ENCODE measurements at places on chromosomes 5 and 9.

DNA sequence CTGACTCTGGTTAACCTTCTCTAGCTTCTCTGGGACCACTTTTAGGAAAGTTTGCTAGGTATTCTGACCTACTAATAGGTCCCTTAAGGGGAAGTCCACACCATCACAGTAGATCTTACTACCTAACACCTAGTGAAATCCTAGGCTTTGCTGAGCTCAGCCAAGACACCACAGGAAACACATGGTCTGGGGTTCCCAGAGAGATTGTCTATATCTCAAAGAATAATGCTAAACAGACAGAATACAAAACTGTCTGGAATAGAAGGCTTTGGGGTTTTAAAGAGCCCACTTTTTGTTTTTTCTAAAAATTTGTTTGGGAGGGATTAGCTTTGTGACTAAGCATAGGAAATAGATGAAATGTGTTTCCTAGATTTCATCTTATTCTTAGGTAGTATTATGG, 395.1 kb downstream of the ARHGEF28 start:
- no peak overlapping the region for H3K27ac ChIP-seq
- no peaks in the 10 kb centered on the region for H3K36me3 ChIP-seq
- no peaks in the 10 kb centered on the region for H3K4me1 ChIP-seq
- no peak overlapping the region for H3K4me3 ChIP-seq

GRCh38 chr5:42636946-42637345, 119.7 kb upstream of the CCDC152 start:
- H3K27ac ChIP-seq = no peak overlapping the region
- no peak for DNase-seq
- H3K36me3 ChIP-seq = no peaks in the 10 kb centered on the region
- H3K4me1 ChIP-seq = no peaks in the 10 kb centered on the region
- peaks cover 10% of the 10 kb centered on the region for H3K27me3 ChIP-seq

DNA sequence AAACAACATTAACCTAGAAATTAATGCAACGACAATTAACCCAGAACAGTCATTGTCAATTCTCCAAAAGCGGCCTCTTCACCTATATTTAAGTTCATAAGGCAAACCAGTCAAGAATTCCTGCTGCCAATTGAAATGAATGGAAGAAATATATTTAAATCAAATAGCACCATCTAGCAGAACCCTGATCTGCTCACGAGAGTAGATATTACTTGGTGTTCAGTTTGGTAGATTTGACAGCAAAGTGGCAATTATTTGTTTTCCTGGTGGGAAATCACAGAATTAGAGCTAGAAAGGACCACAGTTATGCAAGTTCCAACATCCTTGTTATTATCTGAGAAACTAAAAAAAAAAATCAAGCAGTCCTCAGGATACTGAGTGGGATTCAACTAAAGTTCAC, 2.3 kb downstream of the SSBP2 start:
- peak overlapping the region; percentile 92 for H3K4me3 ChIP-seq
- H3K4me1 ChIP-seq = peaks cover 34% of the 10 kb centered on the region
- DNase-seq = no peak
- H3K36me3 ChIP-seq = peaks cover 9% of the 10 kb centered on the region
- peaks cover 11% of the 10 kb centered on the region for H3K27me3 ChIP-seq

- H3K4me3 ChIP-seq = no peak overlapping the region
- no peak overlapping the region for H3K27ac ChIP-seq
- no peak for DNase-seq
- no peaks in the 10 kb centered on the region for H3K36me3 ChIP-seq
- H3K27me3 ChIP-seq = peaks cover 10% of the 10 kb centered on the region
Measured at GRCh38 chr5:135208903-135209721, 175.1 kb upstream of the PITX1 start.

GRCh38 chr5:104573949-104574709, 1011.5 kb upstream of the NUDT12 start:
- no peak overlapping the region for H3K4me3 ChIP-seq
- DNase-seq = no peak
- no peaks in the 10 kb centered on the region for H3K27me3 ChIP-seq
- H3K27ac ChIP-seq = no peak overlapping the region
- H3K36me3 ChIP-seq = no peaks in the 10 kb centered on the region
- H3K4me1 ChIP-seq = no peaks in the 10 kb centered on the region

DNA sequence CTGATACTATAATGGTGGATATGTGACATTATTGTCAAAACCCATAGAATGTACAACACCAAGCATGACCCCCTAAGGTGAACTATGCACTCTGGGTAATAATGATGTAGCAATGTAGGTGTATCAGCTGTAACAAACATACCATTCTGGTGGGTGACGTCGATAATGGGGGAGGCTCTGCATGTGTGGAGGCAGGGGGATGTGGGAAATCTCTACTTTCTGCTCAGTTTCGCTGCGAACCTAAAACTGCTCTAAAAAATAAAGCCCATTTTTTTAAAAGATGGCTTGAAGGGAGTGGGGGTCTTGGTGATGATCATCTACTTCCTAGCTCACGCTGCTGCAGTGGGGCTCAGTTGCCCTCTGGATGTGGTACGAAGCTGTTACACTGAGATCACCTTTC, 51.1 kb downstream of the RASGEF1C start:
- no peaks in the 10 kb centered on the region for H3K36me3 ChIP-seq
- H3K27me3 ChIP-seq = peaks cover 2% of the 10 kb centered on the region
- no peaks in the 10 kb centered on the region for H3K4me1 ChIP-seq
- no peak for DNase-seq
- H3K27ac ChIP-seq = no peak overlapping the region
- H3K4me3 ChIP-seq = no peak overlapping the region

- H3K4me1 ChIP-seq = no peaks in the 10 kb centered on the region
- DNase-seq = no peak
- H3K36me3 ChIP-seq = no peaks in the 10 kb centered on the region
- H3K27ac ChIP-seq = no peak overlapping the region
- no peak overlapping the region for H3K4me3 ChIP-seq
- no peaks in the 10 kb centered on the region for H3K27me3 ChIP-seq
Measured at GRCh38 chr5:149794487-149794971, 64.4 kb downstream of the PPARGC1B start.

DNA sequence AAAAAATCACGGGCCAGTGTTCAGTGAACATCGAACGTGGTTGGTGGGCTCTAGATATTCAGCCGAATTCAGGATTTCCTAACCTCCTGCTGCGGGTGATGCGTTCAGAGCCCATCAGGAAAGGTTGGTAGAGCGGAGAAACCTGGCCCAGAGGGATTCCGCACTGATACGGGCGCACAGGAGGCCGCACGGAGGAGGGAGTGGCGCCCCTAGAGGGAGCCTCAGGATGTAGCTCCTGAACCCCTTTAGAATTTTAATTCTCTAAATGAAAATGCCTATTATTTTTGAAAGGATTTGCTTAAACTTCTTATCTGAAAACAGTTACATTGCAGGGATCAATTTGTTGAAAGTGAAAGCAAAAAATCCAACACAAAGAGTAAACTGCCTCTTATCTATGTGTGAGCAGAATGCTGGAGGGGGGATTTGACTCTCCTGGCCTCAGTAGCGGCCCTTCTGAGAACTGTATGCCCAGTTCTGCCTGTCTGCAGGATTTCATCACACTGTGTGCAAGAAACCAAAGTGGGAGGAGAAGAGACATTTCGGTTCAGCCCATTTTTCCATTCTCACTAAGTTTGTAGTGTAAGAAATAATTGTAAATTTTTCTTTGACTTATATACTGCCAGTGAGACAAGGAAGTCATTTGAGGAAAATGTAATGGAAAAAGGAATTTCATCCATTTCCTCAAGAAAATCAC, 75.9 kb downstream of the TENT4A start:
- no peak for DNase-seq
- no peaks in the 10 kb centered on the region for H3K36me3 ChIP-seq
- H3K27me3 ChIP-seq = peaks cover 10% of the 10 kb centered on the region
- H3K4me3 ChIP-seq = no peak overlapping the region
- H3K27ac ChIP-seq = no peak overlapping the region

GRCh38 chr5:83538786-83539462, 67.4 kb downstream of the VCAN start:
- H3K27me3 ChIP-seq = no peaks in the 10 kb centered on the region
- peaks cover 7% of the 10 kb centered on the region for H3K4me1 ChIP-seq
- peak overlapping the region; percentile 35 for H3K27ac ChIP-seq
- peak overlapping the region; percentile 46 for H3K4me3 ChIP-seq
- no peaks in the 10 kb centered on the region for H3K36me3 ChIP-seq
- no peak for DNase-seq

- no peak overlapping the region for H3K4me3 ChIP-seq
- no peak for DNase-seq
- H3K27ac ChIP-seq = no peak overlapping the region
- H3K27me3 ChIP-seq = peaks cover 2% of the 10 kb centered on the region
- peaks cover 6% of the 10 kb centered on the region for H3K4me1 ChIP-seq
- H3K36me3 ChIP-seq = no peaks in the 10 kb centered on the region
Measured at GRCh38 chr5:77301447-77301883, 91.0 kb downstream of the PDE8B start.

DNA sequence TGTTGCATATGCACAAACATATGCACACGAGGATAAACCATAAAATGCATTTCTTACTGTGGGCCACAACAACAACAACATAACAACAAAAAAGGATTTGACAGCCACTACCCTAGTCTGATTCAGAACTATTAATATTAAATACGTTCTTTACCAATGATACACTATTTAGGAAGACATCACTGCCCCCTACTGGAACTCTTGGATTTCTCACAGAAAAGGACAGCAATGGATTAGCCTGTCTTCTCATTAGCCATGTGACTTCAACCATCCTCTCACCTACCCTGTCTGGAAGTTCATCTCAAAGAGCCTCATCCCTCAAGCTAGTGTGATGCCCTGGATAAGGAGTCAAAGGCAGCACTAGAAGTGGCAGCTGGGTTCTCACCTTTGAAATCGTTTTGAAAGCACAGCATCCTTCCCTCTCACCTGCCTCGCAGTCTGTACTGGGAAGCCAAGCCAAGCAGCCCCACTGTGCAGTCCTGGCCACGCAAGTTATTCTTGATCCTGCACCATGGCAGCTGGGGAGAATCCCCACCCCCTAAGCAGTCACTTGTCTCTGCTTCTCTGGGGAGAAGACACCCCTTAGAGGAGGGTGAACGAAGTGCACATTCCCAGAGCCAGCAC, 64.6 kb downstream of the SH3TC2 start:
- no peak overlapping the region for H3K4me3 ChIP-seq
- H3K27ac ChIP-seq = no peak overlapping the region
- peaks cover 20% of the 10 kb centered on the region for H3K27me3 ChIP-seq

GRCh38 chr5:53884417-53884816, 324.0 kb downstream of the NDUFS4 start:
- no peak for DNase-seq
- no peaks in the 10 kb centered on the region for H3K36me3 ChIP-seq
- no peak overlapping the region for H3K27ac ChIP-seq
- no peaks in the 10 kb centered on the region for H3K4me1 ChIP-seq

- H3K36me3 ChIP-seq = no peaks in the 10 kb centered on the region
- no peak overlapping the region for H3K4me3 ChIP-seq
- no peaks in the 10 kb centered on the region for H3K4me1 ChIP-seq
- H3K27ac ChIP-seq = no peak overlapping the region
- no peaks in the 10 kb centered on the region for H3K27me3 ChIP-seq
Measured at GRCh38 chr9:8394341-8394740, 594.8 kb upstream of the DMAC1 start.

- peaks cover 7% of the 10 kb centered on the region for H3K27me3 ChIP-seq
- H3K36me3 ChIP-seq = peaks cover 16% of the 10 kb centered on the region
Measured at GRCh38 chr5:67222243-67223025, 25.8 kb upstream of the CD180 start.

GRCh38 chr9:4324513-4324912, 24.6 kb upstream of the GLIS3 start:
- no peaks in the 10 kb centered on the region for H3K36me3 ChIP-seq
- no peak overlapping the region for H3K4me3 ChIP-seq
- no peaks in the 10 kb centered on the region for H3K4me1 ChIP-seq
- no peak overlapping the region for H3K27ac ChIP-seq

- no peak overlapping the region for H3K4me3 ChIP-seq
- no peaks in the 10 kb centered on the region for H3K27me3 ChIP-seq
- no peaks in the 10 kb centered on the region for H3K36me3 ChIP-seq
- H3K27ac ChIP-seq = no peak overlapping the region
- DNase-seq = no peak
Measured at GRCh38 chr5:171093598-171093997, 215.4 kb upstream of the TLX3 start.

DNA sequence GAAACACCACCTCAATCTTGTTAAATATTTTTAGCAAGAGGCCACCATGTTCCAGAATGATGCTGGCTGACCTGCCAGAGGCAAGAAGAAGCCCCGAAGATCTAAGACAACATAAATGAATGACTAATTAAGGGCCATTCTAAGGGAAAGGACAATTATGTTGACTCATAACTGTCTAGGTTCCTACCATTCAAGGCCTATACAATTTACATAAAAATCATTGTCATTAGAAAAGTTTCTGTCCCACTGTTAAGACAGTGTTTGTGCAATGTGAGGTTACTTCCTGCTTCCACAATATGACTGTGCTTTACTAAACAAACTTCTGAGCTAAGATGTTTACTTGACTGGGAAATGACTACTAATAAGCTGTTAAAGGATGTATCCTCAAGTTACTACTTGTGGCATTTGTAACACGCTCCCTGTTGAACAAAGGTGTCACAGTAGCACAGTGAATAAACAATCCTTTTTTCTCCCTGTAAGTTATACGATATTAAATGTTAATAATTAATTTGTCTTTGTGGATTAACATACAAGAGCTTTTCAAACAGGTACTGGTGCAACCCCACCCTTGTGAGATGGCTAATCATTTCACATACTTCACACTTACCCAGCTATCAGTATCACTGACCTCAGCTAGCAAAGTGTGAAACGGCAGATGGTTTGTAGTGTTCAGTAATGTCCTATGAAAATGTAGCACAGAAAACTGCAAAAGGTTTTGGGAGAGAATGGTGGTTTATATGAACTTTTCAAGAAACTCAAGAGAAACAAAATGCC, 195.8 kb downstream of the EFNA5 start:
- no peaks in the 10 kb centered on the region for H3K36me3 ChIP-seq
- peaks cover 6% of the 10 kb centered on the region for H3K4me1 ChIP-seq
- no peak for DNase-seq
- H3K4me3 ChIP-seq = no peak overlapping the region
- H3K27me3 ChIP-seq = peaks cover 8% of the 10 kb centered on the region

DNA sequence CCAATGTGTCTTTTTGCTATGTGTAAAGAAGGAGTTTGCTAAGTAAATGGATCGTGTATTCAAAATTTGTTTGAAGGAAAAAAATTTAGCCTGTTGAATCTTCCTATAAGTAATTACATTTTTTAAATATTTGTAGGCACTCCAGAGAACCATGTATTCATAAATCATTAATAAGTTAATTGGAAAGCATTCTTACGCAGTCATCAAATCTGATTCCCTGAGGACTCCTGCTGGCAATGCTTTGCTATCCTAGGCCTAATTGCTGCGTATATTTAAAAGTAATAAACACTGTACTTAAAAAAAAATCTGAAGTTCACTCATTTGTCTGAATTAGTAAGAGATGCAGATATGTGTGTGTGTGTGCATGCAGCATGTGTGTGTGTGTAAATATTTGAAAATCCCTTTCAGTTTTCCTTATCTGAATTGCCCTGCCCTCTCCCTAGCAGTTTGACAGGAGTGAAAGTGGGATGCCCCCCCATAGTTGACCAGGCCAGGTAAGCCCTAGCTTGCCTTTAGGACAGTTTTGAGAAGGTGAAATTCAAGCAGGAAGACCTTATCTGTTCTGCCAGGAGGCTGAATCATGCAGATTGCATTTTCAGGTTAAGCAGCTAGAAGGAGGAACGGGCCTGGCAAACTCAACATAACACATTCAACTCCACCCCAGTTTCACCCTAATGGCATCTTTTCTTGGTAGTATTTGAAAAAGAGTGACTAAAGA, 81.2 kb upstream of the DNAH5 start:
- no peak overlapping the region for H3K4me3 ChIP-seq
- no peaks in the 10 kb centered on the region for H3K36me3 ChIP-seq
- no peak overlapping the region for H3K27ac ChIP-seq
- H3K4me1 ChIP-seq = no peaks in the 10 kb centered on the region
